GM23248 (cell line): ENCODE measurements at places on chromosomes 4 and X.

DNA sequence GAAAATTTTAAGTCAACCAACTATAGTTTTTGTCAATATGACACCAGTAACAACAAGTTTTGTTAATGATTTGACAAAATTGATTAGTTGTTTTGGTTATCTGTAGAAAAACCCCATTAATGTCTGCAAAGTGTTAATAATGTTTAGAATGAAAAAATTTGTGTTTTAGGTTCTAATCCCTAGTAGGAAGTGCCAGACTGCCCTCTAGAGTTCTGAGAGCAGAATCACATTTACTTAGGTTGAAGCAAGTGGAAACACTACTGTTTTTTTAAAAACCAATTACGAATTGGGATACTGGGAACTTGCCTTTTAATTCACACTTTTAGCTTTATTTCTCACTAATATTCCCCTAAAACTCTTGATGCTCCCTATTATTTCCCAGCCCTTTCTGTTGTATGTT, 101.1 kb upstream of the CYLC1 start:
- peak; percentile 33 for DNase-seq

- peak; percentile 12 for DNase-seq
Measured at GRCh38 chrX:149145845-149146285, 359.2 kb downstream of the IDS start.

GRCh38 chr4:101355246-101355645, 7.9 kb upstream of the PPP3CA start:
- DNase-seq: no peak

DNA sequence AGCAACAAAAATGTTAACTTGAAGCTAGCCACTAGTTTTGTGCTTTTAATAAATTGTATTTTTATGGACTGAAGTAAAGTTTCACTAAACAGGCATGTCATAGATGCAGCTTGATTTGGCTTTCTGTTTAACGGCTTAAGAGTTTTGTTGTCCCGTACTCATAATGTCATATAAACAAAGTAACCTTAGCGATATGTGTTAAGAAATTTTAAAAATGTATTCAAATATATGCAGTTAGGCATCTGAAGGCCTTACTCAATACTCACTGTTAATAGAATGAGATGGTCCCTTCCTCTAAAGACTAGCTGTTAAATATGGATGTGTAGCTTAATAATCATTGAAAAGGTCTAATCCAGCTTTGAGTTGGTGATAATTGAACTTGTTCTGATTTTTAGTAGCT, 1.0 kb upstream of the SCLT1 start:
- peak; percentile 2 for DNase-seq

GRCh38 chr4:127240764-127241105, 392.0 kb upstream of the INTU start:
- peak; percentile 10 for DNase-seq

DNA sequence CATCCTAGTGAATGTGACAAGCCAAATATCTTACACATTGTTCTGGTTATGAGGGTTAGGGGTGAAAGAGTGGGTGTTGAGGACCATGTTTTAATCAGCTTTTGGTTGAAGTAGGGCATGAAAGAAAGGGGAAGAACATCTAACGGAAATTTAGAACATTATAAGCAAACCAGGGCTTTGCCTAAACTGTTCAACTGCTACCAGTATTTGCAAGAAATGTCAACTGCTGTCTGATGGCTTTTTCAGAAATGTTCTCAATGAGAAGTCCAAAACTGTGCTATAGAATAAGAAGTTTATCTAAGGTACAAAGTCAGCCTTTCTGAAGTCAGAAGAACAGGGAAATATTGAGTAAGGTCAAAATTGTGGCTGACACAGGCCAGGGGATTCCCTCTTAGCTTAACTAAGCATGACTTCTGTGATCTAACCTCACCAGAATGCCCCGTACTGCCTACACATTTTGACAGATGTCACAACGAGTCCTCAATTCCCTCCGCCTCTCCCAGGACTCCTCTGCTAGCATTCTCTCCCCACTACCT, 67.1 kb downstream of the DTHD1 start:
- DNase-seq: no peak

GRCh38 chr4:133130171-133130570, 18.9 kb upstream of the PCDH10 start:
- DNase-seq: no peak

GRCh38 chrX:45756557-45756956, 555.9 kb upstream of the DIPK2B start:
- DNase-seq: no peak

DNA sequence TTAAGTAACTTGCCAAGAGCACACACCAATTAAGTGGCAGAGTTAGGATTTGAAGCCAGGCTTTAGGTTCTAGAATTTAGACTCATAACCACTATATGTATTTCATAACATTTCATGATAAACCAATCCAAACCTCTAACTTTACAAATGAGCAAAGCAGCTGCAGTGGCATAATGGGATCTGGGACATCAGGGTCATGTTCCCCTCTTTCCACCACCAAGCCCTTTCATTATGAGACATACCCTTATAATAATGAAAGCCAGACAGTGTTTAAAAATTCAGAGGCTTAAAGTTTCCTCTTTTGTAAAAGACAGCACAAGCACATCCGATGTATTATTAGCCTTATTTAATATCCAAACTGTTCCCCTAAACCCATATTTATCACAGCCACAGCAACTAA, 28.3 kb upstream of the AMELX start:
- no peak for DNase-seq

DNA sequence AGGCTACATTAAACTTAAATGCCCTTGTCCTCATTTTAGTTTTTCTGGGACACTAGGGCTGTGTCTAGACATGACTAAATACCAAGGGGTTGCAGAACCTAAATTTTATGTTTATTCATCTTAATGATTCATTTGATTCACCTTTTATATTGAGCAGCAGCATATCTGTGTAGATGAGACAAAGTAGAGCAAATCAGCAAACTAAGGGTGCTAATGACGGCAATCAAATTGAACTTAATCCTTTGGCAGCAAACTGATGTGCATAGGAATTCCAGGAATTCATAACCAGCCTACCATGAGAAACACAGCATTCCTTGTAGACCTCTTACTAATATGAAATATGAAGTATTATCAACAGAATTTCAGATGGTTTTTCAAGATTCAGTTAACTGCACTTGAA, 25.1 kb downstream of the EPHA5 start:
- DNase-seq: no peak

GRCh38 chr4:7422151-7422897, 12.4 kb downstream of the PSAPL1 start:
- DNase-seq: no peak

GRCh38 chrX:57595381-57595811, 3.6 kb downstream of the ZXDB start:
- DNase-seq: peak; percentile 78

GRCh38 chr4:39542611-39543012, 15.4 kb upstream of the UGDH start:
- DNase-seq: no peak

DNA sequence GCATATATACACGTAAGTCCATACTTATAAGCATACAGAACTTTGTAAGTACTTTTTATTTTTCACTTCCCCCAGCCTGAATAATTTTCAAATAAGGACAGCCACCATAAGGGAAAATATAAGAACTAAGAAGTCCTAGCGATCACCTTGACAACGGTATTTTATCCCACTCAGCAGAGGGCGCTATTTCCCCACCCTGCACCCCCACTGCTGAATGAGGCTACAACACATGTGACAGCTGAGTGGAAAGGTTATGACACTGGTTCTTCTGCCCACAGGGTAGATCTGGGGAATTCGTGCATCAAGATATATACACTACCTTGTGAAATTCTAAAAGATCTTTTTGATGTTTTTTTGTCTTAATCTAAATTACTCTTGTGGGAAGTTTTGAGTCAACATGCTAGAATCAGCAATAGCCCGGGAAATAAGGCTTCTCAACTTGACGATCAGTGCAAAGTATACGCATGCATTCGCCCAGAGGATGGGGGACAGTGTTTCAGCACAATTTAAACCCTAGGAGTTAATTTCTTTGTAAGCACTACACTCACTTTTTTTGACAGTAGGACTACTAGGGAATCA, 151.5 kb downstream of the CORIN start:
- peak; percentile 46 for DNase-seq

DNA sequence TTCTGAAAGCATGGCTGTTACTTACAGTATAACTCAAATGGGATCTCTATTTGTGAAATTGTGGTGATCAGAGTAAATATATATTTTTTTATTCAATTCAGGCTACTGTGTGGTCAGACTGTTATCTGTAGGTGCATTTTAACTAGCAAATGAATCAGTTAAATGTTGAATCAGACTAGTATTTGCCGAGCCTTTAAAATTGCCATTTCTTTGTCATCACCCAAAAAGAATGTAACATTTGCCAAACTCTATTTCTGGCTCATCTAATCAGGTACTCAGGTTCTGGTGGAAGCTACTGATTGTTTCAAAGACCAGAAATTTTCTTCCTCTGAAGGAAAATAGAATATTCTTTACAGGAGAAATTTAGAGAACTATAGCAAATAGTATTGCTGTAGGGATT, 1.8 kb upstream of the NAA15 start:
- peak; percentile 64 for DNase-seq

GRCh38 chr4:88573995-88574394, 18.3 kb upstream of the HERC3 start:
- peak; percentile 39 for DNase-seq

- DNase-seq: no peak
Measured at GRCh38 chrX:46991664-46992063, 79.4 kb downstream of the JADE3 start.

DNA sequence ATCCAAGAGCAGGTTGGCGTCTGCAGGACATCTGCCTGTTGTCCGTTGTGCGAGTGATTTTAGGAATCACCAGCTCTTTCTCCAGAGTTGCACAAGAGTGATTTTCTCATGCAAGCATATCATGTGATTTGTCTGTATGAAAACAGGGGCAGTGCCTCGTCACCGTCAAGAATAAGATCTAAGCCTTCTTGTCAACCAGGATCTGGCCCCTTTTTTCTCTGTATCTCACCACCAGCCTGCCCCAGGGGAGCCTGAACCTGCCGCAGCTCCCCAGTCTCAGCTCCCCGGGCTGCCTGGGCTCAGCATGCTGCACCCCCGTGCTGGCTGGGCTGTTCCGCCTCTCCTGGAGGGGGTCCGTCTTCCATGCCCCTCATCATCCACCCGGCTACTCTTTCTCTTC, 90.5 kb downstream of the STOX2 start:
- no peak for DNase-seq

- DNase-seq: no peak
Measured at GRCh38 chr4:184283659-184284335, 66.1 kb upstream of the ENPP6 start.

DNA sequence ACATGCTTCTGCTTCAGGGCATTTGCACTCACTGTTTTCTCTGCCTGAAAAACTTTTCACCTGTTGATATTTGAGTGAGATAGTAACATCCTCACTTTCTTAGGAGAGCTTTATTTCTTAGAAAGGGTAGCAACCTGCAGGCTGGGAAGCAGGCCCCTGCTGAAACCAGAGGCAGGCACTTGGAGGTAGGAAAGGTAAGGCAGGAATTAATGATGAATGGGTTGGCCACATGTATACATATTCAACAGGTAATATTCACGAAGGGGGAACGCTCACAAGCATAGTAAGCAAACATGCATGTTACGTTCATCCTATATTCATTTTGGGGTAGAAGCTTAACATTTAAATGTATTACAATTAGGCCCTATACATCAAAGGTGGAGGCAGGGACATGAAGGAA, 3.1 kb downstream of the SPATA18 start:
- no peak for DNase-seq

GRCh38 chr4:27020203-27020602, 159.6 kb downstream of the STIM2 start:
- DNase-seq: no peak

GRCh38 chr4:139167774-139168444, 9.1 kb downstream of the ELF2 start:
- DNase-seq: peak; percentile 75

GRCh38 chr4:18798123-18798522, 776.6 kb upstream of the LCORL start:
- no peak for DNase-seq
